Progenitor cell of endocrine pancreas (in vitro differentiated cells): ENCODE measurements at places on chromosomes 16 and 17. TPM values are rescaled to one million over a fixed set of nuclear protein-coding genes. Genes with fewer than 3 reads are reported as not detected.

DNA sequence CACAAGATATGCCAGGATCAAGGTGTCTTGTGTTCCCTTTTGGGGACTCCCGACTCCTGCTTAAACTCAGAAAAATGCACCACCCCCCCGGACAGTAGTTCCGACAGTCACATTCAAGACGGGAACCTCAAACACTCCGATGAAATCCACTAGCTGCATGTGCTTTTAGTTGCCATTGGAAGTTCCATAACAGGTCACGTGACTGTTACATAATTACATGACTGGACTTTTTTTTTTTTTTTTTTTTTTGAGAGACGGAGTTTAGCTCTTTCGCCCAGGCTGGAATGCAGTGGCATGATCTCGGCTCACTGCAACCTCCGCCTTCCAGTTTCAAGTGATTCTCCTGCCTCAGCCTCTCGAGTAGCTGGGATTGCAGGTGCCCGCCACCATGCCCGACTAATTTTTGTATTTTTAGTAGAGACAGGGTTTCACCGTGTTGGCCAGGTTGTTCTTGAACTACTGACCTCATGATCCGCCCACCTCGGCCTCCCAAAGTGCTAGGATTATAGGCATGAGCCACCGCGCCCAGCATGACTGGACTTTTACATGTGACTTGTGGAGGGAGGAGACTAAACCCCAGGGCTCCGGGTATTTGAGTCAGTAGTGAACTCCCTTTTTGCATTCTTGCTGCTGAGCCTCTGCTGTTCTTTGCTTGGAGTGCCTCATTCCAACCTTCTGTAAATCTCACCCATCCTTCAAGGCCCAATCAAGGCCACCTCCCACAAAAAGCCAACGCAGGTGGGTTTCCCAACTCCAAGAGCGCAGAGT is 1.6 kb downstream of the SIRT7 start:
- peaks cover 19% of the 10 kb centered on the region for H3K36me3 ChIP-seq
- H3K27me3 ChIP-seq = no peaks in the 10 kb centered on the region
- no peak overlapping the region for H3K27ac ChIP-seq
- no peak for DNase-seq

- H3K4me3 ChIP-seq = peak overlapping the region; percentile 57
- H3K27me3 ChIP-seq = peaks cover 14% of the 10 kb centered on the region
- peaks cover 27% of the 10 kb centered on the region for H3K4me1 ChIP-seq
- H3K27ac ChIP-seq = peak overlapping the region; percentile 88
These were observed 1.3 kb upstream of the PRRT2 start for GRCh38 chr16:29810699-29811169.

DNA sequence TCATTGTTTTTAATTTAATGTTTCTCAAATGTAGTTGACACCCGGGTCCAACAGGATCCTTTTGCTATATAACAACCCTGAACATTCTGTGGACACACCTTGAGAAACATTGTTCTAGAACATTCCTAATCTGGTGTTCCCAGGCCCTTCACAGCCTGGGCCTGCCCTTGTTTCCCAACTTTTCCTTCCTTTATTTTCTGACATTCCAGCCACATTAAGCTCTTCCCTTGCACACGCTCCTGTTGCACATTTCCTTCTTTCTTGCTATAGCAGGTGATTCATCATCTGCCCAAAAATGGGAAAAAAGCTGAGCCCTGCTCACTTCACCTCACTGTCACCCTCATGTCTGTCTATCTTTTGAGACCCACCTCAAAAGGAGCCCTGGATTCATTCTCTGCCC is 67.9 kb upstream of the MARCHF10 start:
- H3K27me3 ChIP-seq = peaks cover 4% of the 10 kb centered on the region
- DNase-seq = no peak
- H3K36me3 ChIP-seq = no peaks in the 10 kb centered on the region
- no peak overlapping the region for H3K27ac ChIP-seq
- H3K4me3 ChIP-seq = no peak overlapping the region
- peaks cover 2% of the 10 kb centered on the region for H3K4me1 ChIP-seq

GRCh38 chr16:70685061-70685937 is 554 bp downstream of the MTSS2 start:
- no peak for DNase-seq
- no peaks in the 10 kb centered on the region for H3K36me3 ChIP-seq
- H3K4me1 ChIP-seq = peaks cover 22% of the 10 kb centered on the region
- H3K27ac ChIP-seq = no peak overlapping the region
- peak overlapping the region; percentile 79 for H3K4me3 ChIP-seq

- H3K27me3 ChIP-seq = no peaks in the 10 kb centered on the region
- DNase-seq = no peak
- peaks cover 6% of the 10 kb centered on the region for H3K4me1 ChIP-seq
- H3K27ac ChIP-seq = no peak overlapping the region
- no peak overlapping the region for H3K4me3 ChIP-seq
- H3K36me3 ChIP-seq = peaks cover 12% of the 10 kb centered on the region
These were observed 26.3 kb downstream of the ZZEF1 start for GRCh38 chr17:4116516-4116915.

DNA sequence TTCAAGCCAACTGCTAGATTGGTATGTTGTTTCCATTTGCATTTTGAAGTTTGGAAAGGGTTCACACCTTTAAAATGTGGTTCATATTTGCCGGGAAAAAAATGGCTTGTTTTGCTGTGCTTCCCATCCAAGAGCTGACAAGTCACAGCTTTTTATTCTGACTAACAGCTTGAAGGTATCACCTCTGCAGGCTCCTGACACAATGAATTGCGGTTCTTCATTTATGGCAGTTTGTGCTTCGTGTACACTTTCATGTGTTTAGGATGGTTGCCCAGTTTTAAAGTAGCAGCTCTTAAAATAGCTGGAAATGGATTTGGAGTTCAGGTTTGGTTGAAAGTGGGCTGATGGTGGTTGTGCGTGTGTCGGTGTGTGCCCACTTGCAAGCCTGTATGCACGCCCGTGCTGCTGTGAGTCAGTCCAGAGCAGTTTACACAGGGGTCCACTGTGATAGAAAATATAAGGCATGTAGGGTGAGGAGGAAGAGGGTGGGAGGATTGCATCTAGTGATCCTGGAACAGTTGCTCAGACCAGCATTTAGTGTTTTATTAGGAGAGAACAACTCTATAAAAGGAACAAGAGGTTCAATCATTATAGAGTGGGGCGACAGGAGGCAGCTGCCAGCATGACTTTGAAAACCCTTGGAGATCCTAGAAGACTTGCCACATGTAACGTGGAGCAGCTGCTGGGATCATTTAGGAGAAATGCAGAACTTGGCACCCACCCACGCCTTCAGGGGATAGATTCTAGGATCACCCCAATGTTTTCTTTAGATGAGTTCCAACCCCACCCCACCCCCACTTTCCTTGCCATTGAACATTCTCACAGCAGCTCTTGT is 108.0 kb upstream of the TBX2 start:
- DNase-seq = no peak
- peaks cover 37% of the 10 kb centered on the region for H3K27me3 ChIP-seq
- no peak overlapping the region for H3K27ac ChIP-seq
- H3K4me1 ChIP-seq = peaks cover 11% of the 10 kb centered on the region

ARHGDIG gene
- 6.0 and 6.5 TPM in 2 replicates for total RNA-seq

TBC1D3D gene
- 0.60 and 1.2 TPM in 2 replicates for total RNA-seq

CCL16 gene
- not detected in 2 replicates for total RNA-seq

DNAI2 gene
- total RNA-seq = not detected in 2 replicates

ABCA8 gene
- 0.31 and 0.44 TPM in 2 replicates for total RNA-seq
